Activated naive CD4-positive, alpha-beta T cell treated with anti-CD3 and anti-CD28 coated beads for 36 hours (primary cell): ENCODE measurements at places on chromosomes 5 and 9.

- no peak for DNase-seq
Measured at GRCh38 chr5:100539519-100539918, 4.3 kb downstream of the FAM174A start.

DNA sequence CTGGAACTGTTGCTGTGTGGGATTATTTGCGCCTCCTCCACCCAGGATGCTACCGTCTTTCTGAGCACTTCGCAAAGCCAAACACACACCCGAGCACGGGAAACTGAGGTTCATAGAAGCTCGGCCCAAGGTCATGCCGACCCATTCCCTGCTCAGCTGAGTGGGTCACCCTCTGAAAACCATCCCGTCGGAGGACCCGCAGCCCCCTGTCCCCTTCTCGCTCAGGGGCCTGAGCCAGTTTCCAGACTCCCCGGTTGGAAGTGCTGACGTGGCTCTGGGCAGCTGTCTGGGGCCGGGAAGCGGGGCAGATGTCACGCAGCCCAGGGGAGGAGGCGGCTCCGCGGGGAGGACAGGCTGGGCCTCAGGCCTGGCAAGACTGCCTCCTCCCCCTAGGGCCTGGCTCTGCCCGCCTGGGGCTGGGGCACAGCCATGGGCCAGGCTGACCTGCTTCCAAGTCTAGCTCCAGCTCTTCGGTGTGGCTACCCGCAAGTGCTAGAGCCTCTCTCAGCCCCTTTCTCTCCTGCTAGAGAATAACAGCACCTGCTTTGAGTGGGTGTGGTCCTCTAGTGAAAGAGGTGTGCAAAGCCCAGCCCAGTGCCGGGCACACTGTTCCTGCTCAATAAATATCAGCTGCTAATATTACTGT, 9.9 kb upstream of the CXXC5 start:
- no peak for DNase-seq

GRCh38 chr9:104386013-104386412, 118.0 kb upstream of the OR13F1 start:
- DNase-seq: no peak

- no peak for DNase-seq
Measured at GRCh38 chr5:173679909-173680630, 63.6 kb upstream of the BOD1 start.

GRCh38 chr9:93320591-93321219, 130.8 kb upstream of the FAM120A start:
- no peak for DNase-seq

GRCh38 chr5:60514152-60514551, 185.8 kb downstream of the DEPDC1B start:
- no peak for DNase-seq
